NCI-H82 (cell line): ENCODE measurements at places on chromosomes 7 and 10.

DNA sequence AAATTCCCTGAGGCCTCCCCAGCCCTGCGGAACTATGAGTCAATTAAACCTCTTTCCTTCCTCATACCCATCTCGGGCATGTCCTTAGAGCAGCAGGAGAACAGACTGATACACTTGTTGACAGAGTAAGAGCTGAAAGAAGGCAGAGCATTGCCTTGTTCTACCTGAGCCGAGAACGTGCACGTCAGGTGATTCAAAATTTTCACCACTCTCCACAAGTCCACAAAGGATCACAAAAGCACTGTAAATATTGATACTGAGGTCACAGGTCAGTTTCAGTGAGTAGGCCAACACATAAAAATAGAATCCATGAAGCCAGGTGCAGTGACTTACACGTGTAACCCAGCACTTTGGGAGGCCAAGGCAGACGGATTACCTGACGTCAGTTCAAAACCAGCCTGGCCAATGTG is 27.8 kb downstream of the DCLRE1C start:
- DNase-seq: no peak

- DNase-seq: no peak
These were observed 309.0 kb upstream of the HGF start for GRCh38 chr7:82078807-82079206.

GRCh38 chr10:46287846-46288477 is 1.2 kb downstream of the ANTXRL start:
- DNase-seq: no peak

GRCh38 chr7:135994466-135995205 is 17.5 kb upstream of the MTPN start:
- DNase-seq: no peak

DNA sequence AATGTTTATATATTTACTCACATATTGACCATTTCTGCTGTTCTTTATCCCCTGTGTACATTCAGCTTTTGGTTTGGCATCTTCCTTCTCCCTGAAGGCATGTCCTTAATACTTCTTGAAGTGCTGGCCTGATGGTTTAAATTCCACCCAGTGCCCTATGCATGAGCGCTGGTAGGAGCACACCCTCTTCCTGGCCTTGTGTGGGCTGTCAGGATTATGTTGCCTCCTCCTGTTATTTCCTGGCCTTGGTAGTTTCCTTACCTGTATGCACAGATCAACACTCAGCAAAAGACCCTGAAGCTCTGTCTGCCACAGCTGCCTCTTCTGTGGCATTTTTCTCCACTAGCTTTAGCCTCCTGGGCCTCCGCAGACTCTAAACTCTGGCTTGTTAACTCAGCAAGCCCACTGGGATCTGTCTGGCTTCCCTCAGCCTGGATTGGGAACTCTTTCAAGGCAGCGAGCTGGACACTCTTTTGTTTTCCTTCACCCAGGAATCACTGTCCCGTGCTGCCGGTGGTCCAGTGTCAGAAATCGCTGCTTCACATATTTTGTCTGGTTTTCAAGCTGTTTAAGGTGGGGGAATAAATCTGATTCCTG is 595.2 kb downstream of the SDK1 start:
- no peak for DNase-seq

- DNase-seq: no peak
These were observed 29.1 kb downstream of the GALNT11 start for GRCh38 chr7:152054367-152055230.
